ENCODE measurements at places on chromosomes 16 and 17.

GRCh38 chr16:3060339-3061127 is 4.9 kb upstream of the IL32 start:
- no peak for DNase-seq

DNA sequence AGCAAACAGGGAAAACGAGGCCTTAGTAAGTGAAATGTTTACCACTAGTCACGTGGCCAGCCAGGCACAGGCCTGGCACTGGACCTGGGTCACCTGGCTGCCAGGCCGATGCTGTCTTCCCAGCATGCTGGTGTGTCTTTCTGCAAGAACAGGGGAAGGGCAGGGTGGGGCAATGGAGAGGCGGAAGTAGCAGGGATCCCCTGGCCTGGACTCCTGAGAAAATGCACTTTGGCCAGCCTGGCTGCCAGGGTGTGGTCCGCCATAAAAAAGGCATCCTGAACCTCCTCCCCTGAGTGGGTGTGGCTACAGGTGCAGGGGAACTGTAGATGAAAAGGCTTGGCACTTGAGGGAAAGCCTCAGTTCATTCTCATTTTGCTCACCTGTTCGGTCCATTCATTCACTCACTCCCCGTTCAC is 1.0 kb upstream of the ANKRD40CL start:
- no peak for DNase-seq

- DNase-seq, result no peak
Observed at GRCh38 chr17:71441098-71441497, 679.7 kb upstream of the SOX9 start.

GRCh38 chr16:79217375-79218011 is 383.0 kb downstream of the MAF start:
- DNase-seq, result no peak

DNA sequence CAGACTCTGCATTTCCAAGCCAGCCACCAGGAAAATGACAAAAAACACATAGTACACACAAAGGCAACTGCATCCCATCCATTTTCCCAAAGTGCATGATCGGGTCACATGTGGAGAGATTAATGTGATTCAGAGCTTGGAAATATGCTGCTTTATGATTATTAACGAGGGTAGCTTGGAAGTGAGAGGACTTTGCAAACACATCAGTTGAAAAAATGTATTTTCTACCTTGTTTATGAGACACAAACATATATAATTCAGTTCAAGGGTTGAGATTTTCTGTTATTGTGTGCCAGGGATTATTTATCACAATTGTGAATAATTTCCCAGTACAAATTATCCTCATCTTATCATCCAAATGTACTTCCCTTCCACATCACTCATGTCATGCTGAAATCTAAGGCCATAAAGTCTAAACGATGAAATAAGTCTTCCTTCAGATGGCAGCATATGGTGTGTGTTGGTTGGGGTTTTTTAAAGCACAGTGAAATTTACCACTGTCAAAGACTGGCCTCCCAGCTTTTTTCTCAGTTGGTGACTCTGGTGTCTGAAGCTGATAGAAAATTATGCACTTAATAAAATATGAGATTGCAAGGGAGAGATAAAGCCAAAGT is 104.7 kb upstream of the ADAMTS18 start:
- DNase-seq, result no peak

DNA sequence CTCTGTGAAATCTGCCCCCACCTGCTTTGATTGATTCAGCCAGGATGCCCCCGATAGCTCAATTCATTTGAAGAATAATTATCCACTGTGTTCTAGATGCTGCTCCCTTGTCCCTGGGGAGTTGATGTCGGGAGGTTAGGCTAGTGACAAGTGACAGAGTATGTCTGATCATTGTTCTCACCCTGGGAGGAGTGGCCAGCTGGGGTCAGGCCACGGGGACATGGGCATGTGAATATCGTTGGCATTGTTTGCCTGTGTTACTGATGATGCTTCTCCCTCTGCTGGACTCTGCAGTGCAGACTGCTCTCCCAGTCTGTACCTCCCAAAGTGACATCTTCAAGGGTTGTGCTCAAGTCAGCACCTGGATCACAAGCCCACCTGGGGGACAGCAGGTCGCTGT is 89.9 kb upstream of the C16orf82 start:
- no peak for DNase-seq

GRCh38 chr17:76537578-76538280 is at the start of gene CYGB:
TSS of gene CYGB (minus strand) at chr17:76537709. CDS start at chr17:76537542, 167 bp downstream.
- no peak for DNase-seq

- no peak for DNase-seq
Observed at GRCh38 chr17:70353408-70354092, 184.2 kb downstream of the KCNJ2 start.

DNA sequence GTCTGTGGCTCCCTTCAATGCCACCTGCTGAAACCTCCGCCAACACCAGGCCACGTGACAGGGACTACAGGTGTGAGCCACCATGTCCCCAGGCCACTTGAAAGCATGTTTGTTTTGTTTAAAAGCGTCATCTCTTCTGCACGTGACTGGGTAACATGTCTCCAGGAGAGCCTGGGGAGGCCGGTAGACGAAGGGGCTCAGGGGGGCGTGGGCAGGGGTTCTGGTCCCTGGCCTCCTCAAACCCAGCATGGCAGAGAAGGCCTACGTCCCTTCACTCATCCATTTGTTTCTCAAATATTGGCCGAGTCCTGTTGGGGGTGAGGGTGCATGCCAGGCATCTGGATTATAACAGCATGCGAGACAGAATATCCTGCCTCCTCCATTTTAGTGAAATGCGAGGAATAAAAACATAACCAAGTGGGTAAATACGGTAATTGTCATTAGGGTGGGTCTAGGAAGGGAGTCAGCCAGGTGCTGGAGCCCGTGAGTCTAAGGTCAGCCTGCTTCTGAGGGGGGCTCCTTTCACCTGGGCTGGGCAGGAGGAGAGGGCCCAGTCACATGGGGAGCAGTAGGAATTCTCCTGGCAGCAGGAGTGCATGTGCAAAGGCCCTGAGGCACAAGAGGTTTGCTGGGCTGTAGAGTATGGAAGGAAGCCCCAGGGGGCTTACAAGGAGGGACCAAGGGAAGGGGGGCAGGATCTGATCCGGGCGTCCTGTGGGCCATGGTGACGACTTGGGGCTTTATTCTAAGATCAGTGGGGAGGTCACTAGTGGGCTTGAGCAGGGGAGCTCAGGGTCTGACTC is 26.8 kb upstream of the CIBAR2 start:
- DNase-seq, result no peak

- DNase-seq, result no peak
Observed at GRCh38 chr16:27080895-27081294, 14.2 kb downstream of the C16orf82 start.

DNA sequence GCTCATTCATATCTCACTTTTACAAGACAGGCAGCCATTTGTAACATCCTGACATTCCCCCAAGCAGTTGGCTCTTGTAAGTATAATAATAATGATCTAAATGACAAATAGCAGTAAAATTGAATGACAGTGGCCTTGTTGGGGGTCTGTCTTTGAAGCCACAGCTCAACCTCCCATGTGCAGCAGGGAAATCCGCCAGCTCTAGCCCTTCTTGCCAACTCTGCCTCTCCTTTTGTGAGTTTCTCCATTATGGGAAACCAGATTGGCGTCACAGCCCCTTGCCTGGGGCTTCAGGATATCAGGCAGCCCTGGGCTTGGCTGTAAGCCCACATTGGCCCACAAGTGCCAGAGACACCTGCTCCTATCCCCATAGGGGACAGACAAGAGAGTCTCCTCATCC is 70.4 kb upstream of the CACNG5 start:
- DNase-seq, result no peak

- DNase-seq, result no peak
Observed at GRCh38 chr17:17749921-17750320, 68.7 kb downstream of the RAI1 start.

DNA sequence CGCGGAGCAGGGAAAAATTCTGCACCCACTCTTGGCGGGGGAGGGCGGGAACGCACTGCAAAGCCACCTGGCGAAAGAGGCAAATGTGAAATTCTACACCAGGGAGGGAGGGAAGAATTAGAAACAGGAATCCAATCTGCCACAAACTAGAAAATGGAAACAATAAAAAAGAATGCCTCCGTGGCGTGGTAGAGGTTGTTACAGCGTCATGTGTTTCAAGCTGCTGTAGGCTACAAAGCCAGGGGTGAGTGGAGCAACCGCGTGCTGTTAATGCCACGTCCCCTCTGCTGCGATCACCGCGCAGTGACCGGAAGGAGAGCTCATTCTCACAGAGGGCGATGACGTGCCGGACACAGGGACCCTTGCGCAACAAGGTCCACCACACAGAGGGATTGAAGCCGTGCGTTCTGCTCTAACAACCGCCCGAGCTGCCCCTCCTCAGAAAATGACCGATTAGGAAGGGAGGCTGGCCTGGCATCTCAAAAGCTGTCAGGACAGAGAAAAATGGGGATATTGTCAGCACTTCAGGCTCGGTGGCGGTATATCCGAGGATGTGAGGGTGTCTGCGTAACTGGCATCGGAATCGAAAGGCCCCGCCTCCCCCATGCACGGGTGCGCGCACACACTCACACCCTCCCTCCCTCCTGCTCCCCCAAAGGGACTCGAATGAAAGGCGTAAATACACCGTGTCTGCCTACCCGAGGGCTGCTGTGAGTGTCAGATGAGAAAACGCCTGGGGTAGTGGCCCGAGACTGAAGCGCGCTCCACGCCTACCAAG is 70.8 kb upstream of the TNRC6C start:
- no peak for DNase-seq

DNA sequence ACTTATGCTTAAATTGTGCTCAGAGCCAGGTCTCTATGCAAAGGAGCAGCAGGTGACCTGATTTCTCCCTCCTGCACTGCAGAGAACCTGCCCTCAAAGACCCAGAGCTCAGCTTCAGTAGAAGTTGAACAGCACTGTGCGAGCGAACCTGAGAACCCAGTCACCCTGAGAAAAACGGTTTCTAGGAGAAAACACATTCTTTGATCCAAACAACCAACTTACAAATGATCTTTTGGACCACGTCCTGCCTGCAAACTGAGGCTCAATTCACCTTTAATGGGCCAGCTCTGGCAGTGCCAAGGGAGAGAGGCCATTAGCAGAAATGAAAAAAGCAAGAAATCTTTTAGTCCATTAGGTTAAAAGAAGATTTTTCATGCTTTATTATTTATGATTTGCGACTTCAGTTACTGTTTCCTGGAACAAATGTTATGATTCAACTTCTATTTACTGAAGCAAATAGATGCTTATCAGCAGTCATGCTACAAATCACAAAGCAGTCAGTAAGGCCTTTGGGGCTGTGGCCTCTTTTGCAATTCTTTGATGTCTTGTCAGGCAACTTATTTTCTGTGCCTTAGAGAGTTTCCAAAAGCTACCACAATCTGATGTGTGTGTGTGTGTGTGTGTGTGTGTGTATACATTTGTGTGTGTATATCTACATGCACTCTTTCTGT is 65.7 kb upstream of the LRRC37A3 start:
- DNase-seq, result no peak

- no peak for DNase-seq
Observed at GRCh38 chr16:51049276-51049675, 101.8 kb downstream of the SALL1 start.

DNA sequence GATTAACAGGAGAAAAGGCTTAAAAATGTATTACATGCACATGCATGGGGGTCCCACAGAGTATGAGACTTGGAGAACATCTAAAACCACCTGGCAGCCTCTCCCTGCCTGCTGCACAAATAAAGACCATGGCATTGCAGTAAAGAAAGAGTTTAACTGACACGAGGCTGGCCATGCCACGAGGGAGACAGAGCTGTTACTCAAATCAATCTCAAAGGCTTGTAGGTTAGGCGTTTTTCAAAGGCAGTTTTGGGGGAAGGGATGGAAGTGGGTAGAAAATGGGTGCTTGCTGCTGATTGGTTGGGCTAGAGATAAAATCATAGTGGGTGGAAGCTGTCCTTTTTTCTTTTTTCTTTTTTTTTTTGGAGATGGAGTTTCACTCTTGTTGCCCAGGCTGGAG is 17.3 kb upstream of the PSMD7 start:
- DNase-seq, result no peak

GRCh38 chr16:49600976-49601375 is 227.4 kb downstream of the C16orf78 start:
- DNase-seq, result no peak

- DNase-seq, result no peak
Observed at GRCh38 chr17:76672270-76672851, 28.8 kb upstream of the ST6GALNAC1 start.

- no peak for DNase-seq
Observed at GRCh38 chr16:55033225-55034156, 102.8 kb downstream of the IRX5 start.

DNA sequence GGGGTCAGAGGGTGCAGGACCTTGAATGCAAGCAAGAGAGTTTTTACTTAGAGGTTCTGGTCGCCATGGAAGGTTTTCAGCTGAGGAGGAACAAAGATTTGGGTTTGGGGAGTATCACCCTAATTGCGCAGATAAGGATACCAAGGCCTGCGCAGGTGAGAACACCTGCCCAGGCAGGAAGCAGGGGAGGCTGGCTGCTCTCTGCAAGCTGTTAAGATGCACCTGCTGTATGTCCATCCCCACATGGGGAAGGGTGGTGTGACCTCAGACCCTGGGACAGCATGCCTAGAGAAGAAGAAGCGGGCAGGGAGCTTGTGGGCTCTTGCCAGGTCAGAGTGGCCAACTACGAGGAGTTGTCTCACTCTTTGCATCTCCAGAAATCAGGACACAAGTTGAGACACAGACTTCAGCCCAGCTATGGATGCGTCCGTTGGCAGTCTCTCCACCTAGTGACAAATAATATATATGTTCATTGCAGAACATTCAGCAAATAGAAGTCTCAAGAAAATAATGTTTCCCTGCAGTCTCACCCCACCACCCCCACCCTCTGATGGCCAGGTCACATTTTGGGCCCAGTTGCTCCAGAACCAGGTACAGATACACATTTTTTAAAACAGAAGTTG is 77.7 kb downstream of the SREBF1 start:
- DNase-seq, result no peak

DNA sequence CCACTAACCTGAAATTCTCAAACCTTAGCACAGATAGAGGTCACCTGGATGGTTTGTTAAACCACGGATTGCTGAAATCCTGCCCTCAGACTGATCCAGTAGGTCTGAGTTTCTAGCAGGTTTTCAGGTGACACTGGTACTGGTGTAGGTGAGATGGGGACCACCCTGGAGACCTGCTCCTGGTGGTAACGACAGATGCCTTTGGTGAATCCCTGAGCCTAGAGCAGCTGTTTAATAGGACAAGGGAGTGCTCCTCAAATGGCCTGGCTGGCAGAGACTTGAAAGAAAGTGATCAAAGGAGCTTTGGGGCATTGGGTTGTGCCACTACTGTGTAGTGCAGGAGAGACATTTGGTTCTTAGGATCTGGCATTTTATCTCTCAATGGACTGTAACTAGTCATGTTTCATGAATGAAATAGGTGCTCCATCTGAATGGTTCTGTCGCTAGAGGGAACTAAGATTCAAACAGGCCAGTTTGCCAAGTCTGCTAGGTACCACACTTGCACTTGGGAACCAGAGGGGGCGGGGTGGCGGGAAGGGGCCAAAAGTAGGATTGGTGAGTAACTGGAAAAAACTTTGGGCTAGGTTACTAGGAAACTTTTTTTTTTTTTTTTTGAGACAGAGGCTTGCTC is 2.9 kb upstream of the IFI35 start:
- no peak for DNase-seq

- DNase-seq, result no peak
Observed at GRCh38 chr17:56752263-56752836, 81.4 kb downstream of the C17orf67 start.

- no peak for DNase-seq
Observed at GRCh38 chr16:52533296-52533695, 13.6 kb downstream of the TOX3 start.

- no peak for DNase-seq
Observed at GRCh38 chr17:17076066-17076465, 33.8 kb downstream of the MPRIP start.

- no peak for DNase-seq
Observed at GRCh38 chr17:59287891-59288290, 43.6 kb upstream of the YPEL2 start.
